Stimulated activated CD4-positive, alpha-beta T cell treated with anti-CD3 and anti-CD28 coated beads, Interleukin-1b, Interleukin-23, amount 100 ng/mL, for 1 hour (primary cell): ENCODE measurements at places on chromosomes 4 and X.

- DNase-seq = no peak
Measured at GRCh38 chr4:162839814-162840213, 326.9 kb downstream of the NAF1 start.

DNA sequence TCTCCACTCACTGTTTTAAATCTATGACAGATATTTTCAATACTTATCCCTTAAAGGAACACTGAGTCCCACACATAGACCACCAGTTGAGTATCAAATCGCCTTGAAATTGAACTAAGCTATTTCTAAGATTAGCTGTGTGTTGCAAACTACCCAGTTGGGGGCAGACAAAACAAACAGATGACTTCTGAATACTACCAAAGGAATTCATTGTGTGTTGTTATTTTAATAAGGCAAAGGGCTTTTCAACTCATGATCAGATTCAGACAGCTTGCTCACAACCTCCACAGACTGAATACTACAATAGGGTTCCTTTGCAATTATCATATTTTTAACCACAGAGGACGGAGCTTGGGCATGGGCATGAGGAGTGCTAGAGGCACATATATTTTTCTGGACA, 283.0 kb upstream of the GPC4 start:
- no peak for DNase-seq

- no peak for DNase-seq
Measured at GRCh38 chrX:11481035-11481434, 184.7 kb downstream of the ARHGAP6 start.

DNA sequence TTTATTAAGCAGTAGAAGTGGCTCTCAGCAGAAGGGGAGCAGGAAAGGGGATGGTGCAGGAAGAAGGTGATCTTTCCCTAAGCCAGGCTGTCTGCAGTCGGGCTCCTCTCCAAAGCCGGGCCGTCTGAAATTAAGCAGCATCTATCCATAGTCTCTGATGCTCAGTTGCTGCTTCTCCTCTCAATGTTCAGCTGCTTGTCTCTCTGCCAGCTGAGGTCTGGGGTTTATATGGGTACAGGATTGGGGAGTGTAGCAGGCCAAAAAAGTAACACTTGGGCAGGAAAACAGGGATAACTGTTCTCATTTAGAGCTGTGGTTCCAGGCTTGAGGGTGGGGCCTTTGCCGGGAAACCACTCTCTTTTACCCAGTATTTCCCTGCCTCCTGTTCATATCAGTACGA, 39.2 kb upstream of the CCKAR start:
- no peak for DNase-seq

GRCh38 chrX:10140264-10140663, 16.5 kb upstream of the CLCN4 start:
- no peak for DNase-seq

- no peak for DNase-seq
Measured at GRCh38 chr4:22363036-22363435, 152.8 kb downstream of the ADGRA3 start.

DNA sequence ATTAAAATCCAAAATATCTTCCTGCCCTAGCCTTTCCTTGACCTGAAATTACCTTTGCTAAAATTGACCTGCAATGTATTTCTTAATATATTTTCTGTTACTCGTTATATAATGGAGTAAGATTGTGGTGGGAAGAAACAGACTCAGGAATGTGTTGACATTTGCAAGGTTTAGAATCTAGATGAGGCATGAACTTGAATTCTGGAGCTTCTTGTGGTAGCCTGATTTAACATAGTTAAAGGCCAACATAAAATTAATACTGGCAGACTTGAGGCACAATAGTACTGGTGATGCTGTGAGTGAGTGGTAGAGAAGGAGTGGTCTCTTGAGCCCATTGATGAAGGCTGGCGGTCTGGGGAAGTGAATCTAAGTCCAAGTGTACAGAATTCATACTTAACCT, 197.9 kb upstream of the SPRY1 start:
- DNase-seq = no peak

GRCh38 chrX:133254666-133255065, 36.5 kb upstream of the TFDP3 start:
- DNase-seq = no peak

GRCh38 chr4:1315306-1315705, 25.6 kb downstream of the MAEA start:
- DNase-seq = no peak

- DNase-seq = no peak
Measured at GRCh38 chr4:98055800-98056501, 87.3 kb downstream of the STPG2 start.

- no peak for DNase-seq
Measured at GRCh38 chr4:44535981-44536380, 87.4 kb upstream of the KCTD8 start.

DNA sequence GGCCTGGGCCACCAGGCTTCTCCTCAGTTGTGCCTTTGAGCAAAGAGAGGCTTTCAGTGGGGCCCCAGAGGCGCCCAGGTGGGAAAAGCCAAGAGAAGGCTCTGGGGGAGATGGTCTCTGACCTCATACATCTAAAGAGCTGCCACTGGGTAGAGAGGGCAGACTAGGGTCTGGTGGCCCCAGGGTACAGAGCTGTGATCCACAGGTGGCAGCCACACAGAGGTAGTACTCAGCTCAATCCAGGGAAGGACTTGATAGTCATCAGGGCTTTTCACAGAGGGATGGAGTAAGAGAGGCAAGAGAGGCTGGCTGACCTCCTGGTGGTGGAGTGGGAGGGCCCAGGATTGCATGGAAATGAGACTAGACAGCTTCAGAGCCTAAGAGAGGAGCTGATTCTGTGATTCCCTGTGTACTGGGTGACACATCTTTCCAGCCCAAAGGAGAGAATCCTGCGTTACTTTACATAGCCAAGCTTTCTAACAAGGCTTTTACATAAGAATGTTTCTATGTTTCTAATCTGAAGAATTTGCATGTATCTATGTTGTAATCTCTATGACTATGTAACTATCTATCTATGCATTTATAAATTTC, 53.2 kb upstream of the PJA1 start:
- DNase-seq = no peak

GRCh38 chrX:42023122-42023521, 99.8 kb upstream of the CASK start:
- DNase-seq = no peak

- DNase-seq = no peak
Measured at GRCh38 chrX:23317799-23318724, 16.6 kb upstream of the PTCHD1 start.

DNA sequence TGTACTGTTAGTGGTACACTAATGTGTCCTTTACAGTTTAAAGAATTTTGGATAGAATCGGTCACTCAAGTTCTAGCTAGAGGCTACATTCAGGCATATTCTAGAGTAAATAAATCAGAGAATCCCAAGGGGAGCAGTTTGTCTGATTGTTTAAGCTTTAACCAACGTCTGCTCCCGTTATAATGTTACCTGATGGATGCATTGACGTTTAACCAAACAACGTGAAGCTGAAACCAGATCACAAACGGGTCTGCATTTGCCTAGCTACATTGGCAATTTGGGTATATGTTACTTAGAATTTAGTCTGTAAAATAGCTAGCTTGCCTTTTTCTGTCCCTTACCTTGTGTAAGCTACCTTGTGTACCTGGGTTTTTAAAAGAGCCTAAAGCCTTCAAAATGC, 1.6 kb downstream of the PI4K2B start:
- no peak for DNase-seq

DNA sequence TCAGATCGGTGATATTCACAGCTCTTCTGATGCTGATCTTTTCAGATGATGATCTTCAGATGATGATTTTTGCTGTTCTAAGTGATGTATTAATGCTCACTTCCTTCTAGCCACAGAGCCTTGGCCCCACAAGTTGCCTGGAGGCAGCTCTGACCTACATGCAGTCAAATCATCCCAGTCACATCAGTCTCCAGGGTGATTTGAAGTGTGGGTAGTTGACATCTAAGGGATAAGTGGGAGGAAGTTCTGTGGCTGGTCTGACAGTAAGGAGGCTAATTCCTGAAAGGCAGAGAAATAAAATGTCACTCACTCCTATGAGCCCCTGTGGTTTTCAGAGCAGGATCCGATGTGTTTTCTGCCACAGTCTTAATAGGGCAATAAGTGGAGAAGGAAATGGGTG, 79.8 kb upstream of the RPL34 start:
- DNase-seq = no peak

GRCh38 chr4:176303938-176304337, 15.8 kb upstream of the SPCS3 start:
- no peak for DNase-seq

DNA sequence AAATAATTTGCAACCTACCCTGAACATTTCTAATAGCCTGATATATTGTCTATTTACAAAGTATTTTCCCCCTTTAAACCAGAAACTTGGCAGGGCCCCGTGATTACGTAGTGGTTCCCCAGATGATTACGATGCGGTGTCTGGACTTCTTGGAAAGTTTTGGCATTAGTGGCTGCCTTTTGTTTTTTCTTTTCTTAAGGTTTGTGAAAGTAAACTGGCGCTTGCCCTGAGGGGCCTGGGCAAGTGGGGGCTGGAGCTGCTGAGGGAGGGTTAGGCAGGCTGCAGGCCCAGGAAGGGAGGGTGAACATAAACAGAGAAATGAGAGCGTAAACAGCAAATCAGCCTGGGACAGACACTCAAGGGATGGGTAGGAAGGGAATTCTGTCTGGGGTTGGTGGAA, 123.6 kb upstream of the MSX1 start:
- DNase-seq = no peak

DNA sequence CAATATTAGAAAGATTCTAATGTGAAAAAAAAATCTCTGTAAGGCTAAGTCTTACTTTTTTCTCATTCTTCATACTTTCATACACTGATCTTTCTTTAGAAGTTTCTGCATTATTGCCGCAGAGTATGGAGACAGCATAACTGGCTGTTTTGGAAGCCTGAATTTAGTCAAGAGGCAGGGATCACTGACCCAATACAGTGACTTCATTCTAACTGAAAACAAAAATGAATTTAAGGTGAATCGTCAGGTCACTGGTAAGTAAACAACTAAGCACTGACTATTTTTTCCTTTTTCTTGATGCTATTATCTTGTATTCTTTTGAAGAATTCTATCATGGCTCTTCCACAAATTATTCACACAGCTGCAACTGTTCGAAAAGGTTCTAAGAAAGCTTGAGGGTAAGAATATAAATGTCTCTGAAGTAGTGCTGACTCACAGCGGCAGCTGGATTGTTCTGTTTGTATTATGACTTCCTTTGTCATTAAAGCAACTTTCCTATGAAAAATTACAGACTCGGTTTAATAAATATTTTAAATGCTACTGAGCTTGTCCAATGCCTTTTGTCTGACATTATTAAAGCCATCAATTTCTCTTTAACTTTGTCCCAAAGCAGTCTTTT, 609.3 kb downstream of the FSTL5 start:
- DNase-seq = no peak

- DNase-seq = no peak
Measured at GRCh38 chrX:66036231-66036630, 3.6 kb downstream of the VSIG4 start.

DNA sequence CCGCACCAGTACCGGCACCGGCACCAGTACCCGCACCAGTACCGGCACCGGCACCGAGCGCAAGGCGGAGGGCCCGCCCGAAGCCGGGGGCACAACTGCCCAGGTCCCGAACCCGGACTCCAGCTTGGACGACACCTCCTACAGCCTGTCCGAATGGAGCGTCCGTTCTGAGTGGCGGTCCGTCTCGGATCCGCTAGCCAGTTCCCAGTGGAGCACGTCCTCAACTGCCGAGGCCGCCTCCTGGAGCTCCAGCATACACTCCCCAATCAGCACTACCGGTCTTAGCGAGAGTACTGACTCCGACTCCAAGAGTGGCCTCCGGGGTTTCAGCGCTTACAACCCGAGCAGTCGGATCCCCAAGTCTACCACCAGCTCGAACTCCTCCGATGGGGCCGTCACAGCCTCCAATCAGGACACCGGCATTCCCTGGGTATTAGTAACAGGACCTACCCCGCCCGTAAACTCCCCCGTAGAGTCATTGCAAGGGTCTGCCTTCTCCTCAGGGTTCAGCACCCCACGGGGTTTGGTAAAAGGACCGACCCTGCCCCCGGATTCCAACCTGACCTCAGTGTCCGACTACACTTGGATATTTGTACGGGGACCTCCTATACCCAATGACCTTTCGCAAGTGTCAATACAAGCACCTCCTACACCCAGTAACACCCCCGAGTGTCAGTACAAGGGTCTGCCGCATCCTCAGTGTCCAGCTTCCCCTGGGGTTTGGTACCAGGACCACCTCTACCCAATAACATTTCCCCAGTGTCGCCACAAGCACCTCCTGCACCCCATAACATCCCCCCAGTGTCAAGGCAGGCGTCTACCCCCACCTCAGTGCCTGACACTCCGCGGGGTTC, 721 bp upstream of the MAOA start:
- DNase-seq = no peak

DNA sequence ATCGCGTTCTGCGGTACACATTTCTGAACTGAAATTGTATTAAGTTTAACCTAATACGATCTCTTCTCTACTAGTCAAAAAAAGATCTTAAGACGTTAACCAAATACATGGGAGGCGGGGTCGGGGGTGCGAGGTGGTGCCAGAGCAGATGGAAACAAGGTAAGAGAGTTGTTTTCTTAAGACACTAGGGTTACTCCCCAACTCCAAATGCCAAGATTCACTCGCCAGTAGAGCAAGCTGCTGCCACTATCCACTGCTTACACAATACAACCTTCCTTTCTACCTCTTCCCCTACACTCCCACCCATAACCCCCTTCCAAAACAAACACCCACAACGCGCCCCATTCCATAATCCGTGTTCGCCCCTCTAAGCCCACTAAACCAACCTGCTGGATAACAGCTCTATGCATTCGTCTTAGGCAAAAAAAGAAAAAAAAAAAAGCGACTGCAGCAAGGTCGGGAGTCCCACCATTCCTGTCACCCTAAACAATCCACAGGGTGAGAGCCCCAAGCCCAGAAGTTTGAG, 1.3 kb downstream of the LCORL start:
- no peak for DNase-seq

DNA sequence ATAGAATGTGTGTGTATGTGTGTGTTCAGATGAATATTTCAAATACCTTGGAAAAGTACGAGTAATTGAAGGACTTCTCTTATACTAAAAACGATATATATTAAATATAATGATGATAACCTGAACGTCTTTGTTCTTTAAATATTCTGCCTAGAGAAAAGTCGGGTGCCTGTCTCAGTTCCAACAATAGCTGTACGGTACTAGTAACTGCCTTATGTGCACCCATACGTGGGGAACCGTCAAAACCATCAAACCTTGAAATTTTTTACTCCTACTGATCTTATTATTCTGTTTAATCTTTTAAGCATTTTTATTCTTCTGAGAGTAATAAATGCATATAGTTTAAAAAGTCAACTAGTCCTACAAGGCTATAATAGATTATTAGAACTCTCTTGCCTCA, 1045.7 kb downstream of the C4orf33 start:
- no peak for DNase-seq

DNA sequence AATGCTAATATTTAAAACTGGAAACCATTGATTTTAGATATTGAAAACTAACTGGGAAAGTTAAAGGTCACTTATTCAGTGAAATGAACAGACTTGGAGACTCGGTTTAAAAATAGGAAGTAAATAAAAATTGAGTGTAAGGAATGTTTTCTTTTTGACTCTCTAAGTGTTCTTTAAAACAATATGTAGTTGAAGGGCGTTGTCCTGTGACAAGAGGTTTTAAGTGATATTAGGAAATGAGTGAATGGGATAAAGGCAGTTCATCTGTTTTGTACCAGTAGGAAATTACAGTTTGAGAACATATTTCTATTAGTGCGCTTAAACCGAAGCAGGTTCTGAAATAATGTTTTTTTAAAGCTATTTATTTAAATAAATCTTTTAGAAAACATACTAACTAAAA, 77.2 kb downstream of the ARFIP1 start:
- no peak for DNase-seq
